AG20443 (cell line): ENCODE measurements at places on chromosomes 4 and X.

- no peak for DNase-seq
Observed at GRCh38 chr4:100657187-100657586, 139.4 kb upstream of the EMCN start.

DNA sequence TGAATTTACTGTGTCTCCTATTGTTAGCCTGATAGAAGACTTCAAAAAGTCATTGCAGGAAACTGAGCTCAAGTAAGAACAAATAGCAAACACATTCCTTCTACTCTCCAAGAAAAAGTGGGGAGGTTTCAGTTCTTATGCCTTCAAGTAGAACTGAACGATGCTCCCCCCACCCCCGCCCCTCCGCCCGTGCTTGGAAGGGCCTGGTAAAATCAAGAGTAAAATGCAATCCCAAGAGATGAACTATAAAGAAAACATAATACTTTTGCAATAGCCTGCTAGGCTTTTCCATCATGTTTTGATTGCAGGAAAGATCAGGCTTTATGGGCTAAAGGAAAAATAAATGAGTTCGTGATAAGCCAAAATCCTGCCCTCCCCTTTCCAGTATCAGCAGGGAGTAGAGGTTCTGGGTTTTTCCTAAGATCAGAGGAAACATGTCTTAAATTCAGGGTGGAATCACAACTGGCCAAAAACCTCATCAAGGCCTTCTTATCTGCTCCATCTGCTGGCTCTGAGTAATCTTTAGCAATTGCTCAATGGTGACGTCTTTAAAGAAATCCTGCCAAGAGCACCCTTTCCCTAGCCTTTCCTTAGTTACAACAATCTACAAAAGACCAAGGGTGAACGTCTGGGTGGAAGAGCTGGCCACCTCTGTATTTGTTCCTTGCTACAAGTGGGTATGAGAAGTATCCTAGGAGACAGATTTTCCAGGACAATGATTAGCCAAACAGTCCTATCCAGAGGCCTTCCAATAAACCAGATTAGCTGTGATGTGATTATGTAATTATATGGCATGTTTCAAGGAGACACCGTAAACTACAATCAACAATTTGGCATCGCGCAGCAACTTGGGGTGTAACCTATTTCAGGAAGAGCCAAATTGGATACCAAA, 66.3 kb upstream of the FAM9C start:
- peak; percentile 30 for DNase-seq

DNA sequence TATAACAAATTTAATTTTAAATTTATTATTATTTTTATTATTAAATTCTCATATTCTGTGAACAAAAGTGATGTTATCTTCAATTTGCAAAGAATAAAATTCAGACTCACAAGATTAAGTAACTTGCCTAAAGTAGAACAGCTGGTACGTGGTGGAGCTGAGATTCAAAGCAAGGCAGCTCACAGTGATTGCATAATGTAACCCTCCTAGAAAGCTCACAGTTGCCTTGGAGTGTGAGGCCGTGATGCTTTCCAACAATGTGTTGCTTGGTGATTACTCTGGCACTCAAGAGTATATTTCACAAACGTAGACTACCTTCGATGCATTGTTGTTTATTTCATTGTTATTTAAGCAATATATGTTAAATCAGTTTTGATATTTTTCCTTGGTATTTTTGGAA, 1039.2 kb upstream of the PABPC4L start:
- DNase-seq: no peak

DNA sequence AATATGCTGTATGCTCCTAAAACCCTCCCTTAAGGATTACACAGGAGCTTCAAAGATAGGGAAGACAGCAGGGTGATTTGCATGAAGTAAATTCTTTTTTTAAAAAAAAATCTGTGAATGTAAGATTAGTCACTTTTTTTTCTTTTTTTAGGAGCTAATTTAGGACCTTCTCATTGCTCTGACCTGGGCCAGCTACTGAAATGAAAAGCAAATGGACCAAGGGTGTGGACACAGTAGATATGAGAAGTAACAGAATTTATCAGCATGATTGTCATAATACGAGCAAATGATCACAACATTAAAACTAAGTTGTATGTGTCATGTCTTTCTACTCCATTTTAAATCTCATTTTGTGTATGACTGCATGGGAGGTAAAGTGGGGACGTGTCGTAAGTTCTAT, 6.6 kb upstream of the FGF5 start:
- DNase-seq: no peak

DNA sequence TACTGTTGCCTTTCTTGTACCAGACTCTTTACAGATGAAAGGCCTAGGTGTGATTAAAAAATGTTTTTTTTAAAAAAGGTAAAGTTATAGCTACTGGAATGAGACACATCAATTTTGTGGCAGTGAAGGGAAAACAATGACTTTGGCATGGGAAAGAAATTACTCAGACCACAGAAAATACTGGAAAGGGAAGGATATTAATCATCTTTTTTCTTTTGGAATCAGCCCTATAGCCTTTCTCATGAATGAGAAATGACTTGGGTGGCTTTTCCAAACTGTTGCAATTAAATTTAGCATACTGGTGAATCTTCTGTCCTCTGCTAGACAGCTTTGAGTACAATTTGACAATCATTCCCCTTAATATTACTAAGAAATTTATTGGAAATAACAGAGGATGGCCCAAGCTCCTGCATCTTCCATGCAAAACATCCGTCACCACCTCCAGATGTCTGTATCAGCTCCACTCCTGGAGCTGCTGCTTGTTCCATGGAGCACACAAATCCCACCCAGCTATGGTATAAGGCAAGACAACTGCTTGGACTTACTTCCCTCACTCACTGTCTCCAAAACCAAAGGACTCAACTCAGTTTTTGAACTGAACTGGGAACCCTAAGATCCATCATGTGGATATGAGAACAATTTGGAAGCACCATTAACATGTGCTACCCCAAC, 97.6 kb upstream of the ARSJ start:
- no peak for DNase-seq

DNA sequence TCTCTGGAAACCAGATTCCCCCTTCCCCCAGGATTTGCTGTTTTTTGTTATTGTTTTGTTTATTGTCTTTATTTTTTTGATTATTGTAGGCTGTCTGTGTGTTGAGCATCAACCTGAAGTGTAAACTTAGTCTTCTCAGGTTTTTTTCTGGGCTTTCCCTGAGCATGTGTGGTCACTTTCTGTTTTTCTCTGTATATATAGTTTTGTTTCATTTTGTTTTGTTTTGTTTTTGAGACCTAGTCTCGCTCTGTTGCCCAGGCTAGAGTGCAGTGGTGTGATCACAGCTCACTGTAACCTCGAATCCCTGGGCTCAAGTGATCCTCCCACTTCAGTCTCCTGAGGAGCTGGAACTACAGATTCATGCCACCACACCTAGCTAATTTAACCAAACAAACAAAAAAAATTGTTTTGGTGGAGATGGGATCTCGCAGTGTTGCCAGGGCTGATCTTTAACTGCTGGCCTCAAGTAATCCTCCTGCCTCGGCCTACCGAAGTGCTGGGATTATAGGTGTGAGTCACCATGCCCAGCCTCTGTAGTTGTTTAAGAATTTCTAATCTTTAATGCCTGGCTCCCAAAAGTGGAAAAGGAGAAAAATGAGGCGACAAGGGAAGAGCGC, 9.1 kb downstream of the IL13RA1 start:
- no peak for DNase-seq

- peak; percentile 8 for DNase-seq
Observed at GRCh38 chr4:126697748-126698147, 935.0 kb upstream of the INTU start.

DNA sequence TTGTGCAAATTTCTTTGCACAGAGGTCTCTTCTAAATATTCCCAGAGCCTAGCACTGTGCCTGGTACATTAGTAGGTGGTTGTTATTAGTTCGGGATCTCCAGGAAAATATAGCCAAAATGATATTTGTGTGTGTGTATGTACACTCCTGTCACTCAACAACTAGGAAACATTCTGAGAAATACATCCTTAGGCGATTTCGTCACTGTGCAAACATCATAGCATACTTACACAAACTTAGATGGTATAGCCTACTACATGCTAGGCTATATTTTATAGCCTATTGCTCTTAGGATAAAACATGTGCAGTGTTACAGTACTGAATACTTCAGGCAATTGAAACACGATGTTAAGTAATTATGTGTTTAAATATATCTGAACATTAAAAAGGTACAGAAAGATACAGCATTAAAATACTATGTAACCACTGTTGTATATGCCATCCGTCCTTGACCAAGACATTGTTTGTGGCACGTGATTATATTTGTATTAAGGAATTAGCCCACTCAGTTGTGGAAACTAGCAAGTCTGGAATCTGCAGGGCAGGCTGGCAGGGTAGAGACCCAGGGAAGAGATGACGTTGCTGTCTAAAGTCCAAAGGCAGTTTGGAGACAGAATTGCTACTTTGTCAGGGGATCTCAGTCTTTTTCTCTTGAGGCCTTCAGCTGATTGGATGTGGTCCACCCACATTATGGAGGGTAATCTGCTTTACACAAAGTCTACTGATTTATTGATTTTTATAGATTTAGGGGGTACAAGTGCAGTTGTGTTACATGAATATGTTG, 106.9 kb downstream of the COL4A6 start:
- DNase-seq: no peak

DNA sequence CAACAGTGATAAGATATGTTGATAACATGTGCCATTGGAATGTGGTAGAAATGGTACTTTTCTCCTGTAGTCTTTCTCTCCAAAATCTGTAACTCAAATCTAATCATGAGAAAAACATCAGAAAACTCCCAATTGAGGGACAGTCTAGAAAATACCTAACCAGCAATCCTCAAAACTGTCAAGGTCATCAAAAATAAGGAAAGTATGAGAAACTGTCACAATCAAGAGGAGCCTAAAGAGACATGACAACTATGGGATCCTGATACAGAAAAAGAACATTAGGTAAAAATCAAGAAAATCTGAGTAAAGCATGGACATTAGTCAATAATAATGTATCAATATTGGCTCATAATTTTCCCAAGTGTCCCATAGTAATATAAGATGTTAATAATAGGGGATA, 124.5 kb upstream of the PPP1R2C start:
- no peak for DNase-seq

- DNase-seq: no peak
Observed at GRCh38 chrX:16718824-16719333, 533 bp upstream of the SYAP1 start.

- peak; percentile 2 for DNase-seq
Observed at GRCh38 chrX:48278958-48279357, 23.8 kb downstream of the SSX1 start.

- DNase-seq: no peak
Observed at GRCh38 chr4:125325733-125326132, 11.0 kb downstream of the FAT4 start.
